ENCODE measurements at places on chromosomes 1 and 21. TPM values are rescaled to one million over a fixed set of nuclear protein-coding genes. Genes with fewer than 3 reads are reported as not detected.

Gene NFASC
- 29.5 TPM for total RNA-seq

Gene DNAJC28
- 1.5 TPM for total RNA-seq

DNA sequence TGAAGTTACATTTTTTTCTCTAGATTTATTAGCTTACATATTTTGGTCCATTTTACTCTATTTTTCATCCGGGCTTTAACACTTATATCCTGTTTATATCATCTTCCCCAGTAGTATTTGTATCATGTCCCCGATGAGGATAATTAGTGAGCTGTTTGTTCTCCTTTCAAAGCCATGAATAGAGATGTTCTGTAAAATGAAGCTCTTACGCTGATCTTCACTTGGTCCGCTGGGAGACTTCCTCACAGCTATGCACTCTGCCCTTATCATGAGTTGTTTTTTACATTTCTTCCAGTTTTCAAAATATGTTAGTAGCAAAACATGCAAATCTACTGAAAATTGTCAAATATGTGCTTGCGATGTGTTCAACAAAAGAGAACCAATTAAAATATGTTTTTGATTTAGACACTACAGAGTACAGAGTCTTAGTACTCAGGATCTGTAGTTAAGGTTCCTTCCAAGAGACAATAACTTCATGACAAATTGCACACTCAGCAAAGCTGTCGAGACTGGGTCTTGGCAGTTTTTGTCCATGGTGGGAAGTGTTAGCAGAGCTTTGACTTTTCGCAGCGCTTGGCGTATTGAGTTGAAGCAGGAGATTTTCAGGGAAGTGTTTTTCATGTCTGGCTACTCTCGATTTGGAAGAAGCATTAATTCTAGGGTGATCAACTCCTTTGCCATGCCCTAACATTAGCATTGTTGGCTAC, 292.0 kb upstream of the ADAMTS5 start:
- DNase-seq, result no peak

DNA sequence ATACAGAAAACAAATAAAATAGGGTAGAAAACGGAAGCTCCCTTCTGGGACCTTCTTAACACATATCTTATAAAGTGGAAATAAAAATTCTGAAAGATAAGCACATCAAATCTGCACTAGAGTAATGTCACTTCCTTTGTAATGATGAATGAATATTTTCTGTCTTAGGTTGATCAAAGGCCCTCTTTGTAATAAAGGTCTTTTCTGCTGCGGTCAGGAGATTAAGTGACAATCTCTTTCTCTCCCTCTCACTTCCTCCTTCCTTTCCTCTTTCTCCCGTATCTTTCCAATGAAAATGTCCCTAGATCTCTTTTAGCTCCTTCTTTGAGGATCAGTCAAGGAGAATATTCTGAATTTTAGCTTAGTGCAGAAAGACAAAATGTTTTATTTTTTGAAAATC, 33.8 kb downstream of the TMCO1 start:
- DNase-seq, result no peak

GRCh38 chr1:185864889-185865517, 130.8 kb downstream of the HMCN1 start:
- DNase-seq, result peak; percentile 5

DNA sequence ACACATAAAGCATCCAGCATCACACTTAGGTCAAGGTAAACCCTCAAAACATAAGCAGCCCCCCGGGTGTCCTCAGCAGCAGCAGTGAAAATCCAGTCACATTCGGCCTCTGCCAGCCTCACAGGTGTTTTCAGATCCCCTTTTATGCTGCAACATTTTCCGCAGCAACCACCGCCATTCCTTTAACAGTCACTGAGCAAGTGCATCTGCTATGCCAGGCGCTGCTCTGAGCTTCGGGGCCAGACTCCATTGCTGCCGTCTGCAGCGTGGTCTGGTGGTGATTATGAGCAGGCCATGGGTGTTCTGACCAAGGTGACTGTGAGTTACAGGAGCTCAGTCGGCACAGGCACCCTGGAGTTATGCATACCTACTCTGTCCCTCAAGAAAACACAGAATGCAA, 4.5 kb downstream of the URB1 start:
- no peak for DNase-seq

DNA sequence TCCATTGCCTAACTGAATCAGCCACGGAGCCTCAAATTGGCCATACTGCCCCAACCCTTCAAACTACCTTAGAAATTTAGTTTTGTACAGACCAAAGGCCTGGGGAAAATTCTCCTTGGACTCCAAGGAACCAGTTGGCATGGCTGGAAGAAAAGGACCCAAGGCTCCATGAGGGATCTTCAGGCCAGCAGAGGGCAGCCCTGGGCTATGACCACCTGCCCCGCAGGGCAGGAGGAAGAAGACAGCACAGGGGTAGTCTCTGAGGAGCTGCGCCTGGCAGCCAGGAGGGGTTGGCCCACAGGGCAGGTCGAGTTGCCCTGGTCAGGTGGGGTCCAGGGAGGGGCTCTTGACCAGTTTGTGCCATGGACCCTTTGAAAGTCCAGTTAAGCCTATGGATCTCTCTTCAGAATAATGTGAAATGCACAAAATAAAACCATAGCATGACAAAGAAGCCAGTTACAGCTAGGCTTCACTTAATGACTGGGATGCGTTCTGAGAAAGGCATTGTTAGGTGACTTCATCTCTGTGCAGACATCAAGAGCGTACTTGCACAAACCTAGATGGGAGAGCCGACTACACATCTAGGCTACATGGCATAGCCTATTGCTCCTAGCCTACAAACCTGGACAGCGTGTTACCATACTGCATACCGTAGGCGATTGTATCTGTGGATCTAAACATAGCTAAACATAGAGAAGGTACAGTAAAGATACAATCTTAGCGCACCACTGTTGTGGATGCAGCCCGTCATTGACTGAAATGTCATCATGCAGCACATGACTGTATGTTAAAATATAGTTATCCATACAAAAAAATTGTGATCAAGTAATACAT, 26.1 kb downstream of the CACNA1S start:
- DNase-seq, result no peak

- DNase-seq, result no peak
Observed at GRCh38 chr1:220880362-220880670, 1.1 kb downstream of the HLX start.

Gene WDR4
- total RNA-seq, result 18.5 TPM

DNA sequence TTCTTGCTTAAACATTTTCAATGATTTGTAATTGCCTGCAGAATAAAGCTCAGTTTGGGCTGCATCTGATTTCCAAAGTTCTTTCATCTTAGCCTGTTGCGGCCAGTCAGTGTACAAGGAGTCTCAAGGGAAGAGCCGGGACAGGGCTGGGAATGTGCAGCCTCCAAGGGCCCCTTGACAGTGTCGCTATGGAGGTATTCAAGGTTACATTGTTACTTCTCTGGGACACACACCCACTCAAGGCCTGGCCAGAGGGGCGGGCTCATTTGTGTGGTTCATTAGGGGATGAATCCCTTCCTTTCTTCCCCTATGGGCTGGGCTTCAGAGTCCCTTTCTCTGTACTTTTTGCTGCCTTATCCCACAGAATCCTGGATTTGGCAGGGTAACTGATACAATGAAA, 107.6 kb upstream of the CSF3R start:
- no peak for DNase-seq

Gene CFAP141
- not detected for total RNA-seq

DNA sequence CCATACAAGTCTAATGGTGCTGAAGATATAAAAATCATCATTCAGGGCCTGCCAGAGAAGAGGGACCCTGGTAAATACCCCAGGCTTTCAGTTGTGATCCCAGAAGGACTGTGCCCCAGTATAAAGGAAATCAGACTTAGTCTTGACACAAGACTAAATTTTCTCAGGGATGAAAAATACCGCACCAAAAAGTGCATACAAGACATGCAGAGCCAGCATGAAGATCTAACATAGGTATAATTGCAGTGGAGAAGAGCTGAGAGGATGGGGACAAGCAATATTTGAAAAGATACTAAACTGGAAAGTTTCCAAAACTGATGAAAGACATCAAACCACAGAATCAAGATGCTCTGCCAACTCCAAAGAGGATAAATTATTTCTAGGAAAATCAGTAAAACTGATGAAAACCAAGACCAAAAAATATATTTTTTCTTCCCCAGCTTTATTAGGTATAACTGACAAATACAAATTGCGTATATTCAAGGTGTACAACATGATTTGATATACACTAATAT, 17.7 kb upstream of the SIM2 start:
- no peak for DNase-seq

All from thoracic aorta (tissue), 2 donors.